Fibroblast of lung (primary cell): ENCODE measurements at places on chromosomes 13 and 19.

DNA sequence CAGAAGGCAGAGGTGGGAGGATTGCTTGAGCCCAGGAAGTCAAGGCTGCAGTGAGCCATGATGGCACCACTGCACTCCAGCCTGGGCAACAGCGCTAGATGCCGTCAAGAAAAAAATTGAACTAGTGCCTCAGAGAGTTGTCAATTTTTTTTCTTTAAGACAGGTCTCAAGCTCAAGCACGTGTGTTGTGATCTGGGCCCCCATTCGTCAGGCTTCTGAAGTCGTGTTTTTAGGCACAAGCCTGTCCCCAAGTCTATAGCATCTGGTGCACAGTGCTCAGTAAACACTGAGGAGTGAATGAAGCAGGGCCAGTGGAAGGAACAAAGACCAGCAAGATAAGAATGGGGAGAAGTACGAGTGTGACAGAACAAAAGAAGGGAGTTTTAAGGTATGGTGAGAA is 23.7 kb upstream of the LAMP1 start:
- no peak for DNase-seq

- no peak for DNase-seq
Measured at GRCh38 chr13:71030784-71031183, 836.2 kb downstream of the DACH1 start.

DNA sequence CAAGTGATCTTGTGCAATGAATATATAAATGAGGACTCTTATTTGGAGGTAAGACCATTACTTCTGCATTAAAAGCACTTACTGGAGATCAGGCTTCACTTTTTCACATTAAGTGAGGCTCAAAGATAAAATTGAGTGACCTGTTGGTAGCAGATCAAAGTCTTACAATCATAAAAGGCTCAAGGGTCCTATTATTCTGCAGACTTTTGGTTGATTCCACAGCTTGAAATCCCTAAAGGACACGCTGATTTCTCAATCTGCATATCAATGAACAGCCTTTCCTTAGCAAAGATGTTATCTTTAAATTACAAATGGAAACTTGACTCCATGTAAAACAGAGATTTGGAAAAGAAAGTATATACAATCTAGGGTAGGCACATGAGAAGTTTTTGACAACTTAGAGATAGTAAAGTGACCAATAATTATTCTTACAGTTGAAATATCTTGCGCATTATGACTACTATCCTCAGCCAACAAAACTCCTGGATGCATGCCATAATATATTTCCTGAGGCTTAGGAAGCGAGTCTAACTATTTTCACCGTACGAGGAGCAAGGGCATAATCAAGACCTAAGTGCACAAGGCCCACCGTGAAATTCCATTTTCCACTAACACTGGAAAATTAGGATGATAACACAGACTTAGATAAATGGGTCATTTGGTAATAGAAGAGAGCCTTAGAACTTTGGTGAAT is 640.7 kb downstream of the LIG4 start:
- peak; percentile 26 for DNase-seq

DNA sequence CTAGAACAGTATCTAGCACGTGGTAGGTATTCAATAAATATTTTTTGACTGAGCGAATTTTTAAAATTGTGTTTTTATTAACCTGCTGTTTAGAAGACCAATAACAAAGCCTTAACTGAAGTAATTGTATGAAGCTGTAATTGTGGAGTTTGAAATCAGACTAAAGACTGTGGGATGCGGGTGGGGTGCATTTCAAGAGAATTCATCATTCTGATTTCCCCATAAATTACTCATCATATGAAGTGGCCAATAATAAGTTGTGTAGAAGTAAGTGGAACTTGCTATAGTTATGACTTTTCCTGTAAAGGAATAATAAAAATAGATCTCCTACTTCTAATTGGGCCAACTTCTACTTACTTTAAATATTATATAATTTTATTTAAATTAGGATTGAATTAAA is 449.3 kb downstream of the PCDH9 start:
- peak; percentile 37 for DNase-seq

GRCh38 chr13:110916301-110917142 is 1.7 kb upstream of the ANKRD10 start:
- DNase-seq: peak; percentile 69

DNA sequence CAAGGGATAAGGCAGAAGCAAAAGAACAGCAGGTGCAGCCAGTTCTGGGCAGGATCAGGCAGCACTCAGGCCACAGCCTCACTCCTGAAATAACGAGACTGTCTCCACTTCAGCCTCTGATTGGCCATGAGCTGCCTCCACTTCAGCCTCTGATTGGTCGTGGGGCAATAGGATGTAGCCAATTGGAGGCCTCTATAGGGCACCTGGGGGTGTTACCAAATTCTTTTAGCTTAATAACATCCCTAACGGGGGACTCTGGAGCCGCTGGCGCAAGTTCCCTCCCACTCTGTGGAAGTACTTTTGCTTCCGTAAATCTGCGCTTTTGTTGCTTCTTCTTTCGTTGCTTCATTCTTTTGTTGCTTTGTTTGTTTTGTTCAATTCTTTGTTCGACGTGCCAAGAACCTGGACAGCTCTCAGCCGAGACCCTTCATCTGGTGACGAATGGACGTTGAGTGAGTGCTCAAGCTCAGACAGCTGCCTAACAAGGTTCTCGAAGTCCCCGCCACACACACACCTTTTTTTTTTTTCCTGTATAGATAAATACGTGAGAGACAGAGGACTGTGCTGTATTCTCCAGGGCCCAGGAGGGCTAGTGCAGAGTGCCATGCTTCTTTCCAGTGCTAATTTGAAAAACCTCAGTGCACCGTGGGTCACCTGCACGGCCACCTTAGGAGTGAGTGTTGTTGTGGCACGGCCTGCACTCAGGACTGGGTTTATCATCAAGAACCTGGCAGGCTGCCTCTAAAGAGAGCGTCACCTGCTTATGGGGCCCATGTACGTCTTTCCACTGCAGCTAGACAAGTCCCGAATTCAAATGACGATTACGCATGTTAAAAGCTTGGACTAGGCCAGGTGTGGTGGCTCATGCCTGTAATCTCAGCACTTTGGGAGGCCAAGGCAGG is 32.0 kb upstream of the TUBGCP3 start:
- DNase-seq: peak; percentile 22

DNA sequence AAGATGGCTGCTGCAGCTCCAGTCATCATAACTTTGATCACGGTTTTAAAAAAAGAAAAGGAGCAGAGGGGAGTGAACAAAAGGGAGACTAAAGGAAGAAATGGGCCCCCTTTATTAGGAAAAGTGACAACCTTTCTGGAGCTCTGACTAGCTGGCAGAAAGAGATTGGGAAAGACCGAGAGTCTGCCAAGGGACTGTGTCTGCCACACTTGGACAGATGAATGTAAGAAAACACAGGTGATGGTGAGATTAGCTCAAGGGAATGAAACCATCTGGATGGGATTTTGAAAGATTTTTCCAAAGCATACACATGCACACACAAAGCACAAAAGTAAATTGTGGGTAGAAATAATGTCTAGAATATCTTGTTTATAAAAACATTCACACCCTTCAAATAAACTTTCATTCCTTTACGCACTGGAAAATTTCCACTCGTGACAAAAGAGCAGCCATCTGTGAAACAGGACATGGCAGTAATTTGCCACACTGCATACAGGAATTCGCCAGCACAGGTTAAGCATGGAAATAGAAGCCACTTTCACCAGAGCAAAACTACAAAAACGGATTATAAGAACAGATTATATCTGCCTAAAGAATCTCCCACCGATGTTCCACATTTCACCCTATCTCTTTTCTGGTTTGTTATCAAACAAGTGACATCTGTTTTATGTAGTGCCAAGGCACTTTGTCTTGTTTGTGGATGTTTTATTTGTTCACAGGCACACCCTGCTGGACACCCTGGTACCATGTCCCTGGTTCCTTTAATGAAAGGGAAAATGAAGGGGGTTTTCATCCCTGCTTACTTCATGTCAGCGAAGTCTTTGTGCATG is 819.5 kb downstream of the DIAPH3 start:
- DNase-seq: no peak

DNA sequence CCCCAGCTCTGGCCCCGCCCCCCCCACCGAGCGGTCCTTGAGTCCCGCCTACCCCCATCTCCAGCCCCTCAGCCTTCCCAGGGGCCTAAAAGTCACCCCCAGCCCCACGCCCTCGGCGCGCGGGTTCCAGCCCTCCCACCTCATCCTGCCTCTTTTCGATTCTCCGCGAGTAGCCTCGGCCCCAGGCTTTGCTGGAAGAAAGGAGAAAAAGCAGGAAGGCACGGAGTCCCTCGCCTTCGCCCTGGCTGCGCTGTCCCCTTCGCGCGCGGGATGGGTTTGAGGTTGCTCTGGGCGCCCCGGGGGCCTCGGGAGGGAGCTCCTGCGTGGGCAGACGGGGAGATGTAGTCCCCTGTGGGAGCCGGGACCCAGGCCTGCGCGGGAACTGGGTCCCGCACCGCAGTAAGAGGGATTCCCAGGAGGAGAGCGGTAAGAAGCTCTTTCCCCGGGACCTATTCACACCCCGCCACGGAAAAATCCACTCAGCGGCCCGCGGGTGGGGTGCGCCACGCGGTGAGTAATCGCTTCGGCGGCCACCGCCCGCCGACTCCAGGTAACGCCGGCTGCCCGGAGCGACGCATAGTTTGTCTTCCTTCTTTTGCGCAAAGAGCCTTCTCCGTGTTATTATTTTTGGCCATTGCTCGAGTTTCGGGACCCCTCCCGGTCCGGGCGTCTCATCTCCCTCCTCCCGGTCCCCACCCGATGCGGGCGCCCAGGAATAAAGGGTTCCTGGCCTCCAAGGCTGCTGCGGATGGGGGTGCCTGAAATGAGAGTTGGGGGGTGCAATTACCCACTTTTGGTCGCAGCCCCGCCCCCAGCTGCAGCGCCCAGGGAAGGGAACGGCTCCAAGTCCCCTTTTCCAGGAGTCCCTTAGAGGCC is 865 bp upstream of the CRLF1 start:
- DNase-seq: no peak

GRCh38 chr13:96474181-96474557 is 384.3 kb downstream of the HS6ST3 start:
- no peak for DNase-seq

DNA sequence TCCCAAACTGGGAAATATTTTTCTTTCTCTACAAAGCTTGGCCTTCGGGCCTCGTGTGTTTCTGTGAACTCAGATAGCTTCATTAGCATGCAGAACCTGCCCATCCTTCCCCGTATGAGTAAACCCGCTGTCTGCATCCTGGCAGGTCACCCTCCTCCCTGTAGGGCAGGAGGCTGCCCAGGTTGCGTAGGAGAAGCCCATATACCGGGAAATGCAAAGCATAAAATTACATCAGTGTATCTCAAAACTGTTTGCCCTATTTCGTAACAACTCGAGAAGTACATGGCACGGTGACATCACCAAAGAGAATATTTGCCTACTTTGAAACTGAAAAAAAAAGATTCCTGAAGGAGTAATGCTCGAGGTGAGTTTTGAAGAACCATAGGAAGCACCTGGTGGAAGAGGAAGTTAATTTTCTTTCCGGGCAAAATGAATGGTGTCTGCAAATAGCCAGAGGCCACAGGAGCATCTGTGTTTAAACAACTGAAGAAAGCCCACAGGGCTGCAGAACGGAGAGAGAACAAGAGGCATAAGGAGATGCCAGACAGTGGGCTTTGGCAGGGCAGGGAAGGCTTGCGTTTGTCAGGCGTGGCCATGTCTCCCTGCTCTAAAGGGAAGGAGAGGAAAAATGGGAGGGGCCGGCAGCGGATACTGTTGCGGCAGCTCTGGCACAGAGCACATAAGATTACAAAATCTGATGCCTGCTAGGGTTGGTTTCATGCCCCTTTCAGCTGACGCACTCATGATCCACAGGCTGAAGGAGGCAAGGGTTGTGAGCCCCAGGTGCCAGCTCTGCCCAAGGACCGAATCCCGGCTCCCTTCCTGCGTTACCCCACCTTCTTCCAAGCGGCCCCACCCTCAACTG is 81.4 kb downstream of the IRS2 start:
- DNase-seq: no peak

GRCh38 chr13:38854226-38854625 is 136.4 kb downstream of the STOML3 start:
- DNase-seq: no peak

GRCh38 chr19:44648631-44649251 is 5.0 kb downstream of the PVR start:
- peak; percentile 45 for DNase-seq

DNA sequence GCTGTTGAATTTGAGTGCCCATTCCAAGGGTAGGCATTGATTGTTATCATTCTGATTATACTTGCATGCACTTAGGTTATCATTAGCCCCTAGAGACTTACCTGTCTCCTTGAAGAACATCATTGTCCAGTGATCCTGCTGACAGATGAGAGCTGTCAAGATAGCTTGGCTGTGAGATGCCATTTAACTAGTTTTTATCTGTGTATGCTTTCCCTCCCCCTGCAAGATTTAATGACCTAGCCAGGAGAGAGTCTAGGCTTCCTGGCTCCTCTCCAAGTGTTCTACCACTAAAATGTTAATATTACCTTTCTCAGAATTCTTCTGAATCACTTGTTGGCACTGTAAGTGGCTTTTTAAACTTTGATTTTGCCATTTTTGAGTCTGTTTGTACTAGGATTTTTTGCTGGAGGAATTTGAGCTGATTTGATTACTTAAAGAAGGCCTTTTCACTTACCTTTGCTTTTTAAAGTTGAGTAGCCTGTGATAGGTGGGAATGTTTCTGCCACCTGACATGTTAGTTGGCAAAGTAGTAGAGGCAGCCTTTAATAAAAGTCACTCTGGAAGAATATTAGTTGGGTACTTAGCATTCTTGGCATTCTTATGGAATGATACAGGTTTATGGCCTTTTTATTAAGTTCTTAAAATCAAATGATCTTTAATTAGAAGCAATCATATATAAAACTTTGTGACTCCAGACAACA is 41.1 kb downstream of the ARHGAP35 start:
- peak; percentile 71 for DNase-seq

GRCh38 chr19:18900700-18901481 is 4.9 kb upstream of the CERS1 start:
- DNase-seq: no peak

- no peak for DNase-seq
Measured at GRCh38 chr19:3013263-3013725, 15.8 kb downstream of the TLE2 start.

DNA sequence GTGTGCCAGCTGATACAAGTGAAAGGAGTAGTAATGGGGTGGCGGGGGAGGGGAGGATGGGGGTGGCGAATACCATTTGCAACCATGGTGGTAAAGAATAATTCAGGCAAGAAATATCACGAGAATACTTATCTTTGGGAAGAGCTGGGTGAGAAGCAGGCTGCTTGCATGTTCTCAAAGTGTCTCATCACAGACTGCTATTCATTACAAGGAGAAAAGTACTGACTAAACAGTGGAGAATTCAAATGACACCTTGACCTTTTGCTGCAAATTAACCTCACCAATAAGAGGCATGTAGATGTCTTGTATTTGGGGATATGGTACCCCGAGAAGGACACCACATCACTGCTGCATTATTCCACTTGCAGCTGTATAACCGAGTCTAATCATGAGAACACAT is 585.7 kb upstream of the GPC6 start:
- DNase-seq: no peak

- DNase-seq: no peak
Measured at GRCh38 chr19:19744641-19745040, 11.7 kb upstream of the ZNF14 start.
